ENCODE measurements at places on chromosomes 16 and 17.

DNA sequence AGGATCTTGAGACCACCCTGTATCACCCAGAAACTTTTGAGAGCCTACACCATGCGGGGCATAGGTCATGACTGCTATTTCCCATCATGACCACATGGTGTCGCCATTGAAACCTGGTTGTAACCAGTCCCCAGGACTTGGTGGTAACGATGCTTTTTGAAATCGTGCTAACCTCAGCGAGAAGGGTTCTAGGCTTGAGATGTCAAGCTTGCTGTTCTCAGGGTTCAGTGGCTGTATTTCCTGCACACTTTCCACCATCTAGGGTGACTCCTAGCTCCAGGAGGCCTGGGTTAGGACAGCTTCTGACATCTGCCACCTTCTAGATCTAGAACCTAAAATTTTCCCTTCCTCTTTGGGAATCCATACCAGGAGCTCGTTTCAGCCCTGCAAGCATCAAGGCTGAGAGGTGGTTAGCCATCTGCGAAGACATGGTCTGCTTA lies 13.0 kb upstream of the SPNS3 start:
- DNase-seq = no peak

DNA sequence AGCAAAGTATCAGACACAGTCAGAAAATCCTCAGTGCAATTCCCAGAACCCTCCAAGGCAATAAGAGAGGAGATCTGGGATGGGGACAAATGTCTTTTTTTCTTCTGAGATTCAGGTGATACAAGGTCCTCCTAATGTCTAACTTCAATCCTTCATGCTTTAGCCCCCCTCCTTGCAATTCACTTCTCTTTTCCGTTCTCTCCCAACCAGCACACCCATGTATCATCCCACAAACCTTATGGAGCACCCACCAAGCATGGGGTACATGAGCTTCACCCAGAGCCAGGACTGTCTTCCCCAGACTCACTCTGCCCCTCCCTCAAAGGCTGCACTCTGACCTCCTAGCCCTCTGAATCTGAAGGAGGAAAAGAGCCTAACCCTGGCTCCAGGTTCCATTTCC lies 10.1 kb downstream of the HDAC5 start:
- no peak for DNase-seq

- DNase-seq = no peak
These were observed at the start of gene GNG13 for GRCh38 chr16:799948-800833. TSS of gene GNG13 (minus strand) at chr16:800734. CDS start at chr16:799077, 1,657 bp downstream.

DNA sequence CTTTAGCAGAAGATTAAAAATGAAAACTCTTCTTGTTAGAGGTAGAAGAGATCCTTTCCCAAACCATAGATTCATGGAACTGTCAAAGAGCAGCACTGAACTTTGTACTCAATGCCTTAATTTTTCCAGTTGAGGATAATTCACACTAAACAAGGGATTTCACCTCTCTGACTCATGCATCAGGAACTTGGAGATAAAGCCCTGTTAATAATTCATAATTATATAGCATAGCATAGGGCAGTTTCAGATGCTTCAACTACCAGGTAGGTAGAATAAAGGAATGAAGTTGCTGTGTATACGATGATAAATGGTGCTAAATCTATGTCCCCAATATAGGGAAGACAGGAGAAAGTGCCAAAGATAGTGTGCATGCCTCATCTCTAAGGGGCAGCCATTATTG lies 450.4 kb downstream of the MAF start:
- no peak for DNase-seq

DNA sequence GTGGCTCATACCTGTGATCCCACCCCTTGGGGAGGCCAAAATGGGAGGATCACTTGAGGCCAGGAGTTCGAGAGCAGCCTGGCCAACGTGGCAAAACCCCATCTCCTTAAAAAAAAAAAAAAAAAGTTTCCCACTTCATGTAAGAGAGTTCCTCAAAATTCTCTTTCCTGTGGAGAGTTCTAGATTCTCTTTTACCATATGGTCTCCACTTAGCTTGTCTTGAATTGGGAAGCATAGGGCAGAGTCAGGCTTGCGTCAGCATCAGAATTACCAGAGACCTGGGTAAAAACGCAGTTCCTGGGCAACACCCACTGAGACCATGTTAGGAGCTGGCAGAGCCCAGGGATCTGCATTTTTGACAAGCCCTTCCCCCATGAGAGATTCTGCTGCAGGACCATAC lies 158.4 kb downstream of the CCDC182 start:
- DNase-seq = no peak

DNA sequence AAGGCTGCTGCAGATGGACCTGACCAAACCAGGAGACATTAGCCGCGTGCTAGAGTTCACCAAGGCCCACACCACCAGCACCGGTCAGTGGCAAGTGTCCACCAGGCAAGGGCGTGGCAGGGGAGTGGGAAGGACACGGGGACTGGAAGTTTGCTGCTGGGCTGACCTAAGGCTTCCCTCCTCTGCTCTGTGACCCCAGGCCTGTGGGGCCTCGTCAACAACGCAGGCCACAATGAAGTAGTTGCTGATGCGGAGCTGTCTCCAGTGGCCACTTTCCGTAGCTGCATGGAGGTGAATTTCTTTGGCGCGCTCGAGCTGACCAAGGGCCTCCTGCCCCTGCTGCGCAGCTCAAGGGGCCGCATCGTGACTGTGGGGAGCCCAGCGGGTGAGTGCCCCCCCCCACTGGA lies 4.8 kb downstream of the HSD11B2 start:
- DNase-seq = no peak

DNA sequence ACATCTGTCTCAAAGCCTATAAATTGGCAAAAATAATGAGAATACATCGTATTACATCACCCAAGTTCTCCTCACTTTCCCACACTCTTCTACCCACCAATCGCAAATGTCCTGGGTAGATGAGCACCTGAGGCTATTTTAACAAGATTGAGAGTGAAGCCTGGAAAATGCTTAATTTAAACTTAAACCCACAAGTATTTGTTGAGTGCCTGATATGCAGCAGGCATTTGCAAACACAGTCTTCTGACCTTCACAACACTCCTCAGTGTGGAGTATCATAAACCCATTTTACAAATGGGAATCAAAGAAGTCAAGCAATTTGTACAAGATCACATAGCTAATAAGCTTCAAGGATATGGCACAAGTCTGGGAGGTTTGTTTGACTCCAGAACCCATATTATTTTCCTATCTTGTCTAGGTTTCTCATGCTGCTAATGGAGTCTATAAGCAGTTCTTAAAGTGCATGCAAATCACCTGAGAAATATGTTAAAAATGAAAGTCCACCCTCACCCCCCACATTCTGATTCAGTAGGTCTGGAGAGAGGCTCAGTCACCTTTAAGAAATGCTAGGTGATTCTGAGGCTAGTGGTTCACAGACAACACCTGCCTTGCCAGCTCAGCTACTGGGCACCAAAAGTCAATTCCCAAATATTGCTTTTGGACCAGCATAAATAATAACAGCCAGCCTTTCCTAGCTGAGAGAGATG lies 34.9 kb upstream of the CCL2 start:
- no peak for DNase-seq

DNA sequence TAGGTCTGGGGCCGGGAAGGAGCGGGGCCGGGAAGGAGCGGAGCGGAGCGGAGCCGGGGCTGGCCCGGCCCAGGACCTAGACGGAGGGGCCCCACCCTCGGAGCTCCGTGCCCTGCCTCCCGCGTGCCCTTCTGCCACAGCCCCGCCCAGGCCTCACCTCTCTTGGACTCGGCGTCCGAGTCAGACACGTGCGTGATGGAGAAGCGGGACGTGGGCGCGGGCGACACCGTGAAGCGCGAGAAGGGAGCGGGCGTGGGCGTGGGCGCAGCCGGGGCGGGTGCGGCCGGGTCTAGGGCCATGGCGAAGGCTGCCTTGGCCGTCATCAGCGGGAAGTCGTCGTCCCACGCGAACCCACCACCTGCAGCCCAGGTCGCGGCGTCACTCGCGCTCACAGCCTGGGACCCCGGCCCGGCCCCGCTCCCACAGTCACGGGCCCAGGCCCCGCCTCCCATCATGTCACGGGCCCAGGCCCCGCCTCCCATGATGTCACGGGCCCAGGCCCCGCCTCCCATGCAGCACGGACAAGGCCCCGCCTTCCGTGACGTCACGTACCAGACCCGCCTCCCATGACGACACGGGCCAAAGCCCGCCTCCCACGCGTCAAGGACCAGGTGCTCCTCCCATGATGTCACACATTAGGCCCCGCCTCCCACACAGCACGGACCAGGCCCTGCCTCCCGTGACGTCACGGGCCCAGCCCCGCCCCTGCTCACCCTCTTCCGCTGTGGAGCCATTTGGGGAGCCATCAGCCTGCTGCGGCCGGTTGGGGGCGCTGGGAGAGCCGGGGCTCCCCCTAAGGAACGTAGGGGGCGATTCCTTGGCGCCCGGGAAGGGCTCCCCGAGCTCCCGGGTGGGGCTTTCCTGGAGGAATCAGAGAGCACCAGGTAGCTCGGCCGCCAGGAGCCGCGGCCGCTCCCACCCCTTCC lies 45.8 kb upstream of the PVALEF start:
- peak; percentile 44 for DNase-seq

- DNase-seq = no peak
These were observed 2.6 kb upstream of the SRL start for GRCh38 chr16:4244254-4245076.

DNA sequence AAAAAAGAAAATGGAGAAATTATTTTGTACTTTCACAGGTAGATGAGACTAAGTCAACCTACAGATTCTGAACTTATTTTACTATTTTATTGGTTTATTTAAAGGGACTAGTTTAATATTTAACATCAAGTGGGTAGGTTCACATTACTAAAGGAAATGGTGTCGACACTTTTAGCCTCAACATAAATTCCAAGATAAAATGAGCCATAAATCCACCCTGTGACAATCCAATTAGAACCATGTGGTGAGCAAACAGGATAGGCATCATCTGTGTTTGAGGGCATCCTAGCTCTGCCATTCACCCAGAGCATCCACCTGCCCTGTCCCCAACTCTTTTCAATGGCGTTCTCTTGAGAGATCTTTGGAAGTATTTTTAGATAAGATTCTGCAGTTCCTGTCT lies 92.8 kb upstream of the PMFBP1 start:
- DNase-seq = no peak

DNA sequence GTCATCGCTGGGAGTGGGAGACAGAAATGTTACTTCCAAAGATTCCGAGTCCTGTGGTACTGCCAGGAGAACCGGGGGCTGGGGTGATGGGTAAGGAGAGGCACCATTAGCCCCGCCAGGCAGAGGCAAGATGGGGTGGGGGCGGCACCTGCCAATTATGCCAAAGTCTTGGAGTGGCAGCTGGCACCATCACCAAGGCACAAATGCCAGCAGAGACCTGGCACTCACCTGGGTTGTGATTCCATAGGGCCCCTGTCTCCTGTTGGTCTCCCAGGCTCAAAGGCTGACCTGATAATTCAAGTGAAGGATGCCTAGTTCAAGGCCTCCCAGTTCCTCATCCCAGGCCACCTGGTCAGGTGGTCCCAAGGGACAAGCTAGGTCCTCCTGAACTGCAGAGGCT lies 7.6 kb downstream of the NXPH3 start:
- no peak for DNase-seq

- DNase-seq = no peak
These were observed 9.8 kb downstream of the TMEM204 start for GRCh38 chr16:1543085-1543896.

DNA sequence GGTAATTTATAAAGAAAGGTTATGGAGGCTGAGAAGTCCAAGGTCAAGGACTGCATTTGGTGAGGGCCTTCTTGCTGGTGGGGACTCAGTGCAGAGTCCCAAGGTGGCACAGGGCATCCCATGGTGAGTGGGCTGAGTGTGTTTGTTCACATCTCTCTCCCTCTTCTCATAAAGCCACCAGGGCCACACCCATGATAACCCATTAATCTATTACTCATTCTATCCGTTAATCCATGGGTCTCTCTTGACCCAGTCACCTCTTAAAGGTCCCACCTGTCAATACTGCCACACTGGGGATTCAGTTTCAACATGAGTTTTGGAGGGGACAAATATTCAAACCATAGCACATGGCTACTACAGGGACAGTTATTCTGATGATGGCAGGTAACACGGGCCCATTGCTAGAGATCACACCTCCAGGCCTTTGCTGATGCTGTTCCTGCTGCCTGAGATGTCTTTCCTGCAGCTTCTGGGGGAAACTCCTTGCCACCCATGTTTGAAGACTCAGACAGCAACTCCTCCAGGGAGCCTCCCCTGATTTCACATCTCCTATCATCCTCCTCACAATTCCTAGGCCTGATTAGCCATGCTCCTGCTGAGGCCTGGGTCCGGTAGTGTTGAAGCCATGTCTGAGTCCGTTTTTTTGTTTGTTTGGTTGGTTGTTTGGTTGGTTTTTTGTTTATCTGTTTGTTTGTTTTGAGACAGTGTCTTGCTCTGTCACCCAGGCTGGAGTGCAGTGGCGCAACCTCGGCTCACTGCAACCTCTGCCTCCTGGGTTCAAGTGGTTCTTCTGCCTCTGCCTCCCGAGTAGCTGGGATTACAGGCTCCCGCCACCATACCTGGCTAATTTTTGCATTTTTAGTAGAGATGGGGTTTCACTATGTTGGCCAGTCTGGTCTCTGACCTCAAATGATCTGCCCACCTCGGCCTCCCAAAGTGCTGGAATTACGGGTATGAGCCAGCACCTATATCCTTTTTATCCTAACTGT lies 16.1 kb downstream of the SOCS1 start:
- no peak for DNase-seq

- no peak for DNase-seq
These were observed 288 bp upstream of the KRT34 start for GRCh38 chr17:41382394-41382793.

DNA sequence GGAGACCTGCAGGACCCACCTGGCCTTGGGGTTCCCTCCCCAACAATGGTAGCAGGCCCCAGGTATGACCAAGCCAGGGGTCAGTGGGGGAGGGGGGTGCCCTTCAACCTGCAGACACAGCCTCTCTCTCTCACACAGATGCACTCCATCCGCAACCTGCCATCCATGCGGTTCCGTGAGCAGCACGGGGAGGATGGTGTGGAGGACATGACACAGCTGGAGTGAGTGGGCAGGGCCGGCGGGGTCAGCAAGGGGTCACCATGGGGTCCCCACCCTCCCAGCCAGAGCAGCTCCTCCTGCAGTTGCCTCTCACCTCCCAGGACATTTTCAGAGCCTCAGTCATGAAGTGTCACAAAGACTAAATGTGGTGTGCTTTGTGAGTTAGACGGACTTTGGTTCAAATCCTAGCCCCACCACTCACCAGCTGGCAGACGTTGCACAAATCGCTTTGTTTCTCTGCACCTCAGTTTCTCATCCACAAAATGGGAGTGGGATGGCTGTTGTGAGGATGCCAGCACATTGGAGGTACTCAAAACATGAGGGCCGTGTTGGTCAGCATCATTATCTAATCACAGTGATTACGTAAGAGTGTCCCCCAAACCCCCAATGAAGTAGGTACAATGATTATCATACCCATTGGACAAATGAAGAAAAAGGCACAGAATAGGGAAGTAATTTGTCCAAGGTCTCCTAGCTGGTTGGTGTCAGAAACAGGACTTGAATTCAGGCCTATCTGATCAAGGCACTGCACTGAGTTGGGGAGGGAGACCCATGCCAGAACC lies 16.0 kb downstream of the MYO15A start:
- no peak for DNase-seq
